HFFc6 (cell line): ENCODE measurements at places on chromosomes 7 and 10. TPM values are rescaled to one million over a fixed set of nuclear protein-coding genes. Genes with fewer than 3 reads are reported as not detected.

HKDC1 gene
- 0.29 to 0.43 TPM (median 0.40 TPM) in 3 replicates for total RNA-seq

AKR1C1 gene
- total RNA-seq: 3.5 to 5.0 TPM (median 3.8 TPM) in 3 replicates

LIPF gene
- total RNA-seq: not detected in 3 replicates

GRCh38 chr7:34675749-34676374, 17.8 kb downstream of the NPSR1 start:
- DNase-seq: no peak

DNA sequence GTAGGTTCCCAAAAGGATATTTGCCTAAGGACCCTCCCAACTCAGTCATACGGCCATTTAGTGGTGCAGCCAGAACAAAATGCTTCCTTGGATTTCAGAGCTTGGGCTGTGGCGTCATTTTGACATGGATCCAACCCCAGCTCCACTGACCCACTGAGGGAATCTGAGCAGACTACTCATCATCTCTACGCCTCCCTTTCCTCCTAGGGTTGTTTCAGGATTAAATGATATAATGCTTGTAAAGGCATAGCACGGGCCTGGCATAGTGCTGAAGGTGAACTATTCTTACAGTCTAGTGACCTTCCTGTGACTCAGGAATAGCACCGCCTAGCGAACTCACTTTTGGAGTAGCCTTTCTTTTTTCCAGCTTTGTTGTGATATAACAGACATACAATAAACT, 70.3 kb upstream of the LOXL4 start:
- DNase-seq: no peak

DNA sequence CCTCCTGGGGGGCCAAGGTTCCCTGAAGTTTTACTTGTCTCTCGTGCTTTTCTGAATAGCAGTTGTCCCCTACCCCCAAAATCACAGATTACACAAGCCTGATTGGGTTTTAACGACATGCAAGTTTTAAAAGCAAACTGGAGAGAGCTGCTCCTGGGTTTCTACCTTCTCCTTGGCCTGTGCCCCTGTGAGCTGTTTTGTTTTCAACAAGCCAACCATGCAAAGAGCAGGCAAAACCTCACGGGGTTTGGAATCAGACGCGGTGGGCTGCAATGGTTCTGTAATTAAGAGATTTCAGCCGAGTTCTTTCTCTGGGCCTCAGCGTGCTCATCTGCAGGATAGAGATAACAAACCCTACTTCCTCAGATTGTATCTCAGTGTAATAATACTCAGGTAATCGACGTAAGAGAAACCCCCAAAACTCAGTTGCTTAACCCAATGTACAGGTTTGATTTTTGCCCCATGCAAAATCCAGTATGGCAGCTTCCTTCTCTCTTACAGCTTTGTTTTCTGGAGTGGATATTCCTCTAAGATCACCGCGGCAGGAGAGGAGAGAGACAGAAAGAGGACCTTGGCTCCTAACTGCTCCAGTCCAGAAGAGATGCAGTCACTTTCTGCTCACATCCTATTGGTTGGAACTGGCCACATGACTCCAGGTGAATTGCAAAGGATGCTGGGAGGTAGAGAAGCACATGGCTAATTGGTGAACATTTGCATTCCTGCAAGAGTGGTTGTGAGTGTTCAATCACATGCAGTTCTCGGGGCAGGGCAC, 42.0 kb downstream of the MYL10 start:
- DNase-seq: no peak

GRCh38 chr7:93690021-93690420, 115.5 kb upstream of the CALCR start:
- DNase-seq: no peak

DNA sequence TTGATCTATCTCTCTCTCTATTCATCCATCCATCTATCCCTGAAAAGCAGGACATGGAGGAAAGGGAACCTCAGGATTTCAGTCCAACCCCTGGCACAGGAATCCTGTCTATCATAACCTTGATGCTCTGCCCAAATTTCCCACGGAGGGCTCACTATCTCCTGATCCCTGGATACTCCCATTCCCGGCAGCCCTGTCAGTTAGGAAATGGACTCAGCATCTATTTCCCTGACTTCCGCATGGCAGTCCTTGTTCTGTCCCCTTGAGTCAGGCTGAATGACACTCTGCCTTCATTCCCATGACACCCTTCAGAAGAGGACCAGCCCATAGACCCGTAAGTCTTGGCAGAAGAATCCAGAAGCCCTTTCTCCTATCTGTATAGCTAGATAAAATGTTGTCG, 77.7 kb downstream of the VWA2 start:
- DNase-seq: no peak

DNA sequence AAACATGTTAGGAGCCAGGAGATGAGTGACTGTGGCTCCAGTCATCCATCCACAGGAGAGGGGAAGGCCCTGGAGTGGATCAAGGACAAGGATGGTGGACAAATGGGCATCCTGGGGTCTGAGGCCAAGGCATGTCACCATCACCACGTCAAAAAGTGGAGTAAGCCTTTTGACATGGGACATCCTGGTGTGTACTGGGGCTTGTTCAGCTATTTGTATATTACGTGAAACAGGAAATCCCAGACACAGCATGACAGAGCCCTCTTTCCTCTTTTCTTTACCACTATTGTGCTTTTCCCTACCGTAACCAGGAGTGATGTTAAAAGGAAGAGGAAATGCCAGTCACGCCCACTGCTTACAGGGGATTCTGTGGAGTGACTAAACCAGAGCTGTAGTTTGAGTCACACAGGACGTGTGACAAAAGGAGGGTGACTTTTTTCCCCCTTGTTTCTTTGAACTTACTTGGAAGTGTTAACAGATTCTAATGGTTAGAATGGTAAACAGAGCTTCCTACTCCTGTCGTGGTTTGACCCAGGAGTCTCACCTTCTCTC, 15.4 kb downstream of the ACSL5 start:
- DNase-seq: peak; percentile 81

- peak; percentile 96 for DNase-seq
Measured at GRCh38 chr7:2399848-2400587, 3.4 kb upstream of the CHST12 start.

DNA sequence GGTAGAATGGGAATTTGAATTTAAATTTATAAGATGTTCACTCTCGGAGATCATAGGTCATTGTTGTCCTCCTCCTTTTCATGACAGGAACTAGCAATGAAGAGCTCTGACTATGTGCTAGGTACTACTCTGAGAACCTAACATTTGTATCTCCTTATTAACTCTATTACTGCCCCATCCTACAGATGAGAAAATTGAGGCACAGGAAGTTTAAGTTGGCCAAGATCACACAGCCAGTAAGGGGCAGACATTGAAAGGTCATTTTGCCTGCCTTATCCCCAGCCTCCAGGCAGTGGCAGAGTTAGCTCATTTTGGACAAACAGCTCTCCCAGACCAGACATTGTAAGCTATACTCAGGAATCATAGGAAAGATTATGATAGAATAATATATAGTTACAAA, 6.0 kb downstream of the SRGN start:
- DNase-seq: peak; percentile 34

DNA sequence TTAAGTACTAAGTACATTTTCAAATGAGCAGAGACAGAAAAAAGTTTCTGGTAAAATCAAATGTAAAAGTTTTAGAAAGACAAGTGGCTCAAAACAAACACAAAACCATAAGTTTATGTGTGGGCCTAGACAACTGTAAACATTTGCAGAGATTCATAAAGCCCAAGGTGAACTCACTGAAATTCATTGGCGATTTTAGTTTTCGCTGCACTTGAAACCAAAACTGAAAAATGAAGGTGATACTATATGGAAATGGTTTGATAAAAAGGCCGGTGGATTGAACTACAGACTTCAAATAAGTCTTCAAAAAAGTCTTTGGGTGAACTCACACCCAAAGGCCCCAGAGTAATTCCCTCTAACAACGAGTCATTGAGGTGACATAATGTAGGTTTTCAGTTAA, 1184.9 kb upstream of the C7orf33 start:
- DNase-seq: no peak

DNA sequence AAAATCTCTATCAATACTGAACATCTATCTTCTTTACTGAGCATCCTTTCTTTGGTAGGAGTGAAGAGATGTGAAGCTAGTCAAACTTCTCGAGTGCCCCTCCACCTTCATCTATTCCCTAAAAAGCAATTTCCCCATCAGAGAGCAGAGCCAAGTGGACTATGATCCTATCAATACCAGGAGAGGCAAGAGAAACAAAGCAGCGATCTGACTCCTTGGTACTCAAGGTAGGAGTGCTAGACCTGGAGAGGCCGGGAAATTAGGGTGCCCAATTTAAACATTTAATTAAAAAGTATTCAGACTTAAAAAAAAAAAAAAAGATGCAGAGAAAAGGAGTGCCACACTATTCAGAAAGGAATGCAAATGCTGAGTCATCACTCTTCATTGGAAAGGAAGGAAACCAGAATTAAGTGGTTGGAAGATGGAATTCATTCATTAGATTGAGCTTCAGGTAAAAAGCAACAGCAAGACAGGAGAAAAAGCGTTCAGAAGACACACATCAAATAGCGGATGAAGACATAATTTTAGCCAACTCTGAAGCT, 1.6 kb downstream of the TIAL1 start:
- DNase-seq: peak; percentile 66

DNA sequence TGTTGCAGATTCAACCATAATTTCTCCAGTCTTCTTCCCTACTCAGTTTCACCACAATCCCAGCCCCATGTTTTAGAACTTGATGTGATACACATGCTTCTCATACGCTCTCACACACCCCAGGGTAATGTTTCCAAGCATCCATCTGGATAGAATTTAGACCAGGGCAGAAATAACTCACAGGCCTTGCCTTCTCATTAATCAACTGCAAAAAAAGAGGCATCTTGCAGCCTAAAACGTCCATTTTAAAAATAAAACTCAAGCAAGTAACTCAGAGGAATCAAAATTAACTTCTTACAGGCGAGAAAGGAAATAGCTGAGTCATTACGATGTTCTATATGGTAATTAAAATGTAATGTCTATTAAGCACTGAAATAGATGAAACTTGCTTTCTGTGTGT, 127.2 kb upstream of the RSU1 start:
- DNase-seq: peak; percentile 64
